ENCODE measurements at places on chromosomes 16 and 17.

DNA sequence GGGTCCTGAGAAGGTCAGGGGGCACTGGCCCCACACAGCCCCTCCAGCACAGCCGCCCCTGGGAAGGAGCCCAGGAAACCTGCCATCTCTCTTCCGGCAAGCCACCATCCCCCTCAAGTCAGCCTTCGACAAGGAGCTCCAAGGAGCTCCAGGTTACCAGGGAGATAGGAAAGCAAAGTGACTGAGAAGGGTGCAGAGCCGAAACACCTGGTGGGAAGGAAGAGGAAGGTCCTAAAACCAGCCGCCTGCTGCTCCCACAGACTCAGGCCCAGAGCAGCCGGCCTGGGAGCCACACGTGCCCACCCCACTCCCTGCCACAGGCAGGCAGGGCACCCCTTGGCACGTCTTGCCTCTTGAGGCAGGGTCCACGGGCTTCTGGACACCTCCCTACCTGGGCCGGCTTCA is 80.7 kb downstream of the TIMM22 start:
- DNase-seq = no peak

- no peak for DNase-seq
Observed at GRCh38 chr16:50265260-50265659, 1.1 kb upstream of the ADCY7 start.

GRCh38 chr17:16512011-16512410 is 20.0 kb upstream of the LRRC75A start:
- DNase-seq = no peak

DNA sequence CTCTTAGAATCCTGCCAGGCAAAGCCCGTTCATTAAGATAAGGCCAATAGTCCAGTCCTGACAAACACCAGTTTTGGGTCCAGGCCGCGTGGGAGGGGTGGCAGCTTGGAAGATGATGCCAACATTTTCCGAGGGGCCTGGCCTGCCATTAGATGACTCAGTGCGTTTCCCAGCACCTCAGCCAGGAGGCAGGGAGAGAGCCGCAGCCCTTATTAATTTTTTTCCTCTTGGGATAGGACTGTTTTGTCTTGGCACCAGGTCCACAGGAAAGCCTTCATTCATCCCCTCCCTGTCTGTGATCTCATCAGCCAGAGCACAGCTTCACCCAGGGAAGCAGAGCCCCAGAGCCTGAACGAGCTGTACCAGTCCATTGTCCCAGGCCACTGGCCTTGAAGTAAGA is 4.7 kb upstream of the NDEL1 start:
- no peak for DNase-seq

DNA sequence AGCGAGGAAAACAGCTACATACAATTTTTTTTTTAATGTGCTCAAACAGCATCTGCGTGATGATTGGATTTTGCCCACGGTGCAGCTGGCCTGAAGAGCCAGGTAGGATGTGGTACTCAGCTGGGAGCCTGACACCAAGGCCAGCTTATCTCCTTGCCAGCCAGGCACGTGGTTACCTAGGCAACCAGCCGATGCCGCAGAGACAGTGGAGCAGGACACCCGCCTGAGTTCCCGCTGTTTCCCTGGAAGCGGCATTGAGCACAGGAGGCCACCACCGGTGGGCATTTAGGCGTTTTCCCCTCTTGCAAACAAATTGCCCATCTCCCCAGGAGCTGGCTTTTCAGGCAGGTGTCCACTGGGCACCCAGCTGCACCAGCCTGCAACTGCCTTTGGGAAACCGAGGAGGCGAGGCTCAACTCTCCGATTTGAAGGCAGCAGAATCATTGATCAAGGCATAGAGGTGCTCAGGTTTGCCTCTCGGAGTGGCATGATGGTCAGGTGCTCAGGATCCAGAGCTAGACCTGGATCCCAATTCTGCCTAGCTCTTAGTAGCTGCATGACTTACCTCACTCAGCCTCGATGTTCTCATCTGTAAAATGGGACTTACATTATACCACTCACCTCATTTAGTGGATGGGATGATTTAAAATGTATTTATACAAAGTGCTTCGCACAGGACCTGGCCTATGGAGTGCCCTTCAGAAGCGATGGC is 137.5 kb upstream of the PLCG2 start:
- DNase-seq = no peak

DNA sequence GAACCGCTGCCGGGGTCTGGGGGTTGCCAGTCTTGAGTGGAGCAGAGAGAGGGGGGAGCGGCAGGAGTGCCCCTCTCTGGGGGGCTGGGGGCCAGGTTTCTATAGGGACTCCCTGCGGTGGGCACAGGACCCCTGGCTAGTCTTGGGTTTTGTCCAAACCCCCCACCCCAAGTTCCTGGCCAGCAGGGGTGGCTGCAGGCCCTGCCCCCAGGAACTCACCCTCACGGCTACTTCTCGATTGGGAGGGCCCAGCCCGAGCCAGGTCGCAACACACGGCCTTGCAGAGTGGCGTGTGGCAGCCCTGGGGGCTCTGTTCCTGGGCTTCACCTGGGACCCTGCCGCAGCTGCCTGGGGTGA is 601 bp downstream of the CDH15 start:
- no peak for DNase-seq

DNA sequence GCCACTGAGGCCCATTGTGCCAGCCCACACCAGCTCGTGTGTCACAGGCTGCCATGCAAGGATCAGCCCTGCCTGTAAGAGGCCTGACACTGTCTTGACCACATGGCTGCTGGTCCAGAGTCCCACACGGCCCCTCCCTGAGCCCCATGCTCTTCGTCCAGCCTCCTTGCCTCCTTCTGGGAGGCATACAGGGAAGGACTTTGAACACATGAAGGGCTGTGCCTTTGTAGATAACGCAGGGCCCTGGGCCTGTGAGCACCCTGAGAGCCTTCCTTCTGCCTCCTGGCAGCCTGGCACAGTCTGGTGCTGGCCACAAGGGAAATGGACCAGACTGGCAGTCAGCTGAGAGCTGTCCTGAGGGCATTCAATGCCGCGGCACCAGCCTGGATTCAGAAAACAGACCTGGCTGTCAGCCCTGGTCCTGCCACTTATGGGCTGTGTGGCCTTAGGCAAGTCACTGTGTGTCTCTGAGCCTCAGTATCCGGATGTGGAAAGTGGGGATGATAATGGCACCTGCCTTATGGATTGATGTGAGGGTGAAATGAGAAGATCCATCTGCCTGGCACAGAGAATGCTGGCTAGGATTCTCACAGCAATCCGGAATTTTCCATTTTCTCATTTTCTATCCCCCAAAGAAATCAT is 19.2 kb upstream of the SPNS2 start:
- no peak for DNase-seq

DNA sequence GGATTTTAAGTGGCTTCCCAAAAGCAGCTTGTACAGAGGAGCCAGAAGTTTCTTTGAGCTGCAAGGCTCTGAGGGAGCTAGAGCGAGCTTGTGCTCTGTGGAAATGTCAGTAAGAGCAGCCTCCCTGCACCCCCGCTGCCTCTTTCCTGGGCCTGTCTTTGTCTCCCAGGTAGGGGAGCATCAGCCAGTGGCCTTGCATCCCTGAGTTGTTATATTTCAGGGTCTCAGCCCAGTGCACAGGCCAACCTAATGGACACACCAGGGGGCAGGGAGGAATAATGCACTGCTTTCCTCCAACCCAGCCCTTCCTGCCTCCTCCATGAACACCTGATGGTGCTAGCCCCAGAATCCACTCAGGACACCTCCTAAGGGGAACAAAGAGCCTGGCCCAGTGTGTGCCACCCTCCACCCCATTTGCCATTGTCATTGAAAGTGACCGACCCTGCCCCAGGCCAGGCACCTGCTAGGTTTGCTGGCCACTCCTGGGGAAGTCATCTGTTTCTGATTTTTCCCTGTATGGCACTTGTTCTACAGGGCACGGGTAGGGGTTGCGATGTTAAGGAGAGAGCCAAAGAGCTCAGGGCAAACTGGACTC is 6.3 kb downstream of the TPPP3 start:
- no peak for DNase-seq

DNA sequence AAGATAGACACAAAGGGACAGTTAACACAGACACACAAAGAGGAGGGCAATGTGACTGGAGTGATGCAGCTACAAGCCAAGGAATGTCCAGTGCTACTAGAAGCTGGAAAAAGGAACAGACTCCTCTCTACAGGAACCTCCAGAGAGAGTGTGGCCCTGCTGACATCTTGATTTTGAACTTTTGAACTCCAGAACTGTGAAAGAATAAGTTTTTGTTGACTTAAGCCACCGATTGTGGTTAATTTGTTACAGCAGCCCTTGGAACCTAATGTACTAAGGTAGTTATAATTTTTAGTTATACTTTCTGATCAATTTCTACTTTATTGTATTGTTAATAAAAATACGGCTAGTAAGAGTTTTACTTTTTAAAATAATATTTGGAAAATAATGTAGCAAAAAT is 129.1 kb downstream of the MYO1D start:
- DNase-seq = no peak

DNA sequence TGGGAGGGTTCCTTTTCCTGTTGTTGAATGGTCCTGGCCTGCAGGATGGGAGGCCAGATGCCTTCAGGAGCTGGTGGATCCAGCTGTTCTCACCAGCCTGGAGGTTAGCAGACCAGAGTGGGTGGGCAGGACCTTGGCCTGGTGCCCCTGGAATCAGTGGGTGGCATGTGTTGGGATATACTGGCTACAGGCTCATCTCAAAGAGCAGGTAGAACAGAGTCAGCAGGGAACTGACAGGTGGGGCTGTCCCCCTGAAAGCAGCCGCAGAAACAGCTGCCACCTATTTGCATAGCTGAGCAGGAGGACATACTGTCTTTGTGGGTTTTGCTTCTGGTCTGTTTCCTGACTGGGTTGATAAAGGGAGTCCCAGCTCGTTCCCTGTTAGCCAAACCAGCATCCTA is 144.1 kb downstream of the RAB11FIP4 start:
- peak; percentile 32 for DNase-seq

DNA sequence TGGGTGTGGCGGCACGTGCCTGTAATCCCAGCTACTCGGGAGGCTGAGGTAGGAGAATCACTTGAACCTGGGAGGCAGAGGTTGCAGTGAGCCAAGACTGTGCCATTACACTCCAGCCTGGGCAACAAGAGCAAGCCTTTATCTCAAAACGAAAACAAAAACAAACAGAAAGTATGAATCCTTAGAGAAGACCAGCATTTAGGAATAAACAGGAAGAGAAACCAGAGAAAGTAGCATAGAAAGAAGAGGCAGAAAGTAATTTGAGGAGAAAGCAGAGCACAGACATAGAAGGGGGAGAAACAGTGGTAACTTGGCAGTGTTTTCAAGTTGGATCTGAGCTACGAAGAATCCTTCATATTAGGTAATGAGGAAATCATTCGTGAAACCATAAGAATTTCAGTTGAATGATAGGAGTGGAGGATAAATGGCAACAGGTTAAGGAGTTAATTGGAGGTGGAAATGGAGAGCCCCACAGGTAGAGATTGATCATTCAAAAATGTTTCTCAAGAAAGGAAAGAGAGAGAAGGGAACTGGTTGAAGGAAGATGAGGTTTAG is 9.7 kb upstream of the CCL2 start:
- DNase-seq = no peak

DNA sequence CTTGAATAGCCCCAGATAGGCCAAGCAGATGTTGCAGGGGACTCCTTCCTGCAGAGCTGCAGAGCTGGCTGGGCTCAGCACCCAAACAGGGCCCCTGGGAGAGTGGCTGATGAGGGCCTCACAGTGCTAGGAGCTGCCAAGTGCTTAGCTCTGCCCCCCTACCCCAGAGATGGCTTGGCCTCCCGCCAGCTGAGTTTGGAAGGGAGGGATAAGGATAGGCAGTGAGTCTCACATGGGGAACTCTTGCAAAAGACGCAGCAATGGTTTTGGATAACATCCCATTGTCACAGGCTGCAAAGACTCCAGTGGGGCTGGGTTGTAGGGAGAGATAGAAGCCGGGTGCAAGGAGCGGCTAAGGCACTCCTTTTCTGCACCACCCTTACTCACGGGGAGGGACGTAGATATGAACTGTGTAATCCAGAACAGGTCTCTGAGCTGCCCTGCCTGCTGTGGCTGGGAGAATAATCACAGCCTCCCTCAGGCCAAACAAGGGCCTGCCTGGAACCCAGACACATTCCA is 52.9 kb upstream of the MAF start:
- DNase-seq = no peak

DNA sequence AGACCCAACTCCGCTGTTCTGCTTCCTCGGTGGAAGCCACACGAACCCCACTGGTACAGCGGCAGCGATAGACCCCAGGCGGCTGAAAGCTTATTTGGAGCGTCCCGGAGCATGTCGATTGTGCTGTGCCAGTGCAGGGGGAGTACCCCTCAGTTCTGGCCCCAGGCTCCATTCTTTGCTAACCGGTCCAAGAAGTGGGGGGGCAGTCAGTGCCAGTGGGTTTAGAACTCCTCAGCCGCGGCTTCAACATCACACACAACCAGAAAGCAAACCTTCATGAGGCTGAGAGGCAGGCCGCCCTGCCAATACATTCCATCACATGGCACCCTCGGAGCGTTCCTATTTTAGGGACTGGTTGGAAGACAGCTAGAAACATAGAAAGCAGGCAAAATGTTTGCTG is 1.7 kb upstream of the MNT start:
- no peak for DNase-seq

GRCh38 chr16:49854796-49855203 is 1.1 kb downstream of the ZNF423 start:
- no peak for DNase-seq

- no peak for DNase-seq
Observed at GRCh38 chr17:65902831-65903522, 289.0 kb downstream of the CEP112 start.

GRCh38 chr17:55238179-55238930 is 26.4 kb upstream of the HLF start:
- peak; percentile 80 for DNase-seq

DNA sequence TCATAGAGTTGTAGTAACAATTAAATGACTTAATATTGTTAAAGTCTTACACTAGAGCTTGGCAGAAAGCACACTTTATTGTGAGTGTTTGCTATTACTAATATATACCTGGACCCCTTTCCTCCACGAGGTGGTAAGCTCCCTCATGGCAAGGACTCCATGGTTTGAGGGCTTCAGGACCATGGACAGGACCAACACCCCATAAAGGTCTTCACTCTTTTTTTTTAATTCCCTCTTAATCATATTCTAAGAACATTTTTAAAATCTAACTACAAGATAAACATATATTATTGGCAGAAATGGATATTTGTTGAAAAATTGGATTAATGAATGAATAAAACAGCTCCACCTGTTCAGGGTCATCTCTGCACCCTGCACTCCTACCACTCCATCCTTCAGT is 154.5 kb downstream of the CBLN1 start:
- DNase-seq = no peak

GRCh38 chr17:48047113-48047740 is 932 bp upstream of the NFE2L1 start:
- DNase-seq = no peak

- DNase-seq = no peak
Observed at GRCh38 chr17:74449773-74450172, 16.7 kb upstream of the CD300A start.

- no peak for DNase-seq
Observed at GRCh38 chr17:40961591-40961990, 5.2 kb downstream of the KRT39 start.

GRCh38 chr17:67156269-67157199 is 88.5 kb downstream of the HELZ start:
- no peak for DNase-seq

- DNase-seq = no peak
Observed at GRCh38 chr16:52584354-52585320, 37.7 kb upstream of the TOX3 start.

GRCh38 chr16:4803898-4804762 is 1.7 kb upstream of the ROGDI start:
- no peak for DNase-seq

Measured in stimulated activated CD4-positive, alpha-beta T cell treated with anti-CD3 and anti-CD28 coated beads, Interleukin-15, amount 100 ng/mL, for 48 hours (primary cell).